ENCODE measurements at places on chromosomes 16 and 17.

- no peak for DNase-seq
These were observed 25.3 kb upstream of the CORO6 start for GRCh38 chr17:29648005-29648404.

GRCh38 chr16:54722210-54722676 is 208.4 kb upstream of the IRX5 start:
- no peak for DNase-seq

GRCh38 chr16:86181526-86181925 is 282.6 kb downstream of the IRF8 start:
- DNase-seq: no peak

DNA sequence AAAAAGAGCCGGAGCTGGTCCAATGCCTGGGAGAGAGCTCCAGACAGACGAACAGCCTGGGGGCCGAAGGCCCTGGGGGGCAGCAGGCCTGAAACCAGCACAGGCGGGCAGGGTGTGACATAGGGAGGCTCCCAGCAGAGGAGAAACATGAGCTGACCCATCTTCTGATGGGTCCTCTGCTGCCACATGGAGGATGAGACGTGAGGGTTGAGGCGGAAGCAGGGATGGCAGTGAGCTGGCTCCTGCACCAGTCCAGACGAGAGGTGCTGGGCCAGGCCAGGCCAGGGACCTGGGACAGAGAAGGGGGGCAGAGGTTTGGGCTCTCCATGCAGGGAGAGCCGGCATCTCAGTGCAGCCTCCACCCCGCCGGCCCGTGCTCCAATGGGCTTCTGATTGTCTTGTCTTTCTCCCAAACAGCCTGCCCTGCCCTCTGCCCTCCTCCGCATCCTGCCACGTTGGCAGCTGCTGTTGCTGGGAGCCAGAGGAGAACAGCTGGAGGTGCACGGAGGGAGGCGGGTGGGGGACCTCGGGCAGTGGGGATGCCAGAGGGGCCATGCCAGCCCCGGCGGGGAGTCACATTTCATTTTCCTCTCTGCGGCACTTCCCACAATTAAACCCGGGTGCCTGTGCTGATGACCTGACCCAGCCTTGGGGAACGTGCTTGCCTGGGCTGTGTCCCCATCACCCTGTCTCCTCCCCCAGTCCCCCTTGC is 139.1 kb upstream of the GSE1 start:
- no peak for DNase-seq

GRCh38 chr17:78759203-78759968 is 22.7 kb downstream of the CYTH1 start:
- DNase-seq: peak; percentile 69

DNA sequence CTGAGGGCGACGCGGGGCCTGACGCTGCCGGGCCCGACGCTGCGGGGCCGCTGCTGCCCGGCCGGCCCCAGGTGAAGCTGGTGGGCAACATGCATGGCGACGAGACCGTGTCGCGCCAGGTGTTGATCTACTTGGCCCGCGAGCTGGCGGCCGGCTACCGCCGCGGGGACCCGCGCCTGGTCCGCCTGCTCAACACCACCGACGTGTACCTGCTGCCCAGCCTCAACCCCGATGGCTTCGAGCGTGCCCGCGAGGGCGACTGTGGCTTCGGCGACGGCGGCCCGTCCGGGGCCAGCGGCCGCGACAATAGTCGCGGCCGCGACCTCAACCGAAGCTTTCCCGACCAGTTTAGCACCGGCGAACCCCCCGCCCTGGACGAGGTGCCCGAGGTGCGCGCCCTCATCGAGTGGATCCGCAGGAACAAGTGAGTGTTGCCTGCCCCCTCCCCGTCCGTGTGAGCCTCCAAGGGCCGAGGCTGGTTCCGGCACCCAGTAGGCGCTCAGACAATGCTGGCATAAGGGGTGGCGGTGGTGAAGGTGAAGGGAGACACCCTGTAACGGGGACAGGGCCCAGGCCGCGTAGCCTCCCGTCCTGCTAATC is 676 bp downstream of the CPD start:
- DNase-seq: no peak

DNA sequence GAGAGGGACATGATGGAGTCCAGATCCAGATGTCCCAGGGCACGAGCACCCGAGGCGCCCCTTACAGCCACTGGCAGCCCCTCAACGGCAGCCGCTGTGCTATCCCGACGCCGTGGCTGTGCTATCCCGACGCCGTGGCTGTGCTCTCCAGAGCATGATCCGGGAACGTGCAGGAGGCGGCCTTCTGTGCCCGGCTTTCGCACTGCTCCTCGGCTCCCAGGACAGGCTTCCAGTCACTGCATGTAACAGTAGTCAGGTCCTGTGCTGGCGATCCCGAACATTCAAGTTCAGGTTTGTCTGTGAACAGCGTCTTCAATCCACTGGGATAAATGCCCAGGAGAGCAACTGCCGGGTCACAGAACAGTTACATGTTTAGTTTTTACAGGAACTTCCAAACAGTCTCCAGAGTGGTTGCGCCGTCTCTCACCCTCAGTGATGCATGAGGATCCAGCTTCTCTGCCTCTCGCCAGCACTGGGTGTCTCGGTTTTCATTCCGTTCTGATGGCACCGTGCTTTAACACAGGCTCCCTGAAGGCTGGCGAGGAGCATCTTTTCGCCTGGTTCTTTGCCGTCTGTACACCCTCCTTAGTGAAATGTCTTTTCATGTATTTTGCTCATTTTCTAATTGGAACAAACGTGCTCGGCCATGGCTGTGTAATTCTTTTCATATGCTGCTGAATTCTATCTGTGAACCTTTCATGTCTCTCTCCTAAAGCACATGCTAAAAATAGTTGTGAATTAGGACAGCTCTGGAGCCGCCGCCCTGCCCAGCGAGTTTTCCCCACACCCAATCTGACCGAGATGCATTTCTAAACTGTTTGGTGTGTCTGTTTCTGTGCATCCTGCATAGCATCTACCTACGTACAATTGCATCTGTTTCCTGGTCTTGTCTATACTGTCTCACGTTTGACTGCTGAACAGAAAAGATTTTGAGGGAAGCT is 72.6 kb upstream of the METRNL start:
- no peak for DNase-seq

DNA sequence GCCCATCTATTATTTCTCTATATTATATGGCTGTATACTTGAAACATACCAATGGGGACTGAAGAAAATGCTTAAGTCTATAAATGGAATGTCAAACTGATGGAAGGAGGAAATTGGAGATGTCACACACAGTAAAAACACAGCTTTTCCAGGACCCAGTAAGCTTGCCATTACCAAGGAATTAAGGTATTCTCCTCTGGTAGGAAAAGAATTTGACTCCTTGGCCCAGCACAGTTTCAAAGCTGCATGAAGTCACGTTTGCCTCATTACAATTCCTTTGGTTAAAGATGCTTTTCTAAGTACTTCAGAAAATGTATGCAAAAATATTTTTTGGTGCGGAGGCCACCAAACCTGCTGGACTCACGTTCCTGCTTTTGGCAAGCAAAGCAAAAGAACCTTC is 48.5 kb downstream of the CDH13 start:
- no peak for DNase-seq

- no peak for DNase-seq
These were observed 52.9 kb downstream of the SNX11 start for GRCh38 chr17:48160177-48161081.

- DNase-seq: no peak
These were observed 12.7 kb downstream of the COX4I1 start for GRCh38 chr16:85812031-85812807.

DNA sequence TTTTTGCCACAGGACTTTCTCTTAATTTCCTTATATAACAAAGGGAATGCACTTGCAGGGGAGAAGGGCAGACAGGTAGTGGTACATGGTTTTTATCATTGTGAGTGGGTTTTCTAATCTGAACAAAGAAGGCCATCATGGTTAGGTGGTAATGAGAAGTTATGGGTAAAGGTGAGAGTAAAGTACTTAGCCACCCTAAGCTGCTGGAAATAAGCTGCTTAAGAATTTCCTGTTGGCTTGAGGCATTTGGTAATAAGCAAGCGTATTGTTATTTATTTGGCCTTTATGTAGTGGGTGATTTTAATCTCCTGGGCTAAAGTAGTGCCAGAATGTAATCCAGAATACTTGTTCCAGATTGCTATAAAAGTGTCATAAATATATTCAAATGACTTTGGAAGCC is 27.1 kb downstream of the TAC4 start:
- DNase-seq: no peak

GRCh38 chr16:89334461-89334860 is 117.0 kb downstream of the ZNF778 start:
- DNase-seq: no peak

GRCh38 chr17:46035112-46035818 is 36.2 kb downstream of the STH start:
- DNase-seq: no peak

- no peak for DNase-seq
These were observed 32.1 kb downstream of the ABR start for GRCh38 chr17:1147664-1148063.

- no peak for DNase-seq
These were observed 130.2 kb downstream of the MYO1D start for GRCh38 chr17:32746698-32747097.

DNA sequence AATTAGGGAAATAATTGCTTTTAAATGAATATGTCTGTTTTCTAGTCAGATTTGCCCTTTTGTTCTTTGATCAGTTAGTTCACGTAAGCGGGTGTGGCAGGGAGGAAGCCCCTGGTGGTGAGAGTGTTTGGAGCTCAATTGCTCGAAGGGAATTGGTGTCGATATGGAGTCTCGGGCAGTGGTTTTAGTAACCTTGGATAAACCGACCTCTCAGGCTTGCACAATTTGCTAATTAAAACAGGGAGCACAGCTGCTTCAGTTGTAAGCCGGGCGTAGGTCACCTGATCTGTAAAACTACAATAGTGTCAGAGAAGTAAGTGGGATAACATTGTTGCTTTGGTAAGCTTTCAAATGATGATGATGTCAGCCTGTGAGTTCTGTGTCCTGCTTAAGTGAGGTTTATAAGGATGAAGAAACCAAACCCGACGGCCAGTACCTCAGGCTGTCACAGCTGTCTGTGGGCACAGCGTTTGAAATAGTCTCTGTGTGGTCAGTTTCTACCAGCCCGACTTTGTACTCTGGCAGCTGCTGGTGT is 2.9 kb downstream of the ZNF750 start:
- DNase-seq: no peak

DNA sequence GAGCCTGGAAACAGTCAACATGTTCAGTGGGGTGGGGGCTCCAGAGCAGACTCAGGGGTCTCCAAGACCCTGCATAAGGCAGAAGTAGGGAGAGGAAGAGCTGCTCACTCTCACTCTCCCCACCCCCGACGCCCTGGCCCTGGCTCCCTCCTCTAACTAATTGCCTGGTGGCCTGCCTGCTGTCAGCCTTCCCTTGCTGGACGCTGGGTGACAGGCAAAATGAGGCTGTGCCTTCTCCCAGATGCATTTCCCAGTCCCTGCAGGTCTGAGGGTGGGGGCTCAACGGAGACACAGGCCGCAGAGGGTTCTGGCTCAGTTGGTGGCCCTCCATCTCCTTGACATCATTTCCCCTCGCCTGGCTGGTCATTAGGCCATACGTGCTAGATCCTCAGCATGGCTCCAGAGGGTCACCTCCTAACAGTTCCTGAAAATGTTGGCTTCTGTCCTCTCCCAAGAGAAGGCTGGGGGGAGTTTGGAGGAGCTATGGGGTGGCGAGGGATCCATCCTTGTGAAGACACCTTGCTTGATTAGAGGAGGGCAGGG is 1.4 kb downstream of the FMNL1 start:
- no peak for DNase-seq

DNA sequence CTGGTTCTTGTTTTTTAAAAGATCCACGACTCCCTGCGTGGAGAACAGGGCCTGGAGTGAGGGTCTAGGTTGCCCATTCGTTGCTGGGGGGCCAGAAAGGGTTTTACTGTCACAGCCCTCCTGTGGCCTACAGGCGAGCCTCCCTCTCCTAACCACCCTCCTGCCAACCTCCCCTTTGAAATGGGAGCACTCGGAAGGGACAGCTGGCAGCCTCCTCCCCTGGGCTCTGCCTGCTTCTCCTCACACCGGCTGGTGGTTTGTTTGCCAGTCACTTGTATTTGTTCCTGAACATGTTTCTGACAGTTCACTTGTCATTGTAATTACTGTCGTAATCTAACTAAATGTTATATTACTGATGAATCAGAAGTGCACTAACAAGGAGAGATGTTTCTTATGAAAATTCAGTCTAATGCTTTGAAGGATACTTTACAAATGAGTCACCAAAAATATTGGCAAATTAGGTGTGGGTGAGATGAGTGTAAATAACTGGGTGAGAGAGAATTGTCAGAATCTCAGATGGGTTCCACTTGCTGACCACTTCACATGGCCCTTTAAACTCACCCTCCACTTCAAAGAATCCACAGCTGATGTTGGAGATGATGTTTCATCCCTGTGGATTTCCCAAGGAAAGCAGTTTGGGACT is 2.7 kb upstream of the SPPL2C start:
- DNase-seq: no peak

GRCh38 chr17:45096141-45096540 is 35.0 kb downstream of the NMT1 start:
- no peak for DNase-seq

GRCh38 chr17:18187226-18187625 is 3.6 kb downstream of the ALKBH5 start:
- no peak for DNase-seq

DNA sequence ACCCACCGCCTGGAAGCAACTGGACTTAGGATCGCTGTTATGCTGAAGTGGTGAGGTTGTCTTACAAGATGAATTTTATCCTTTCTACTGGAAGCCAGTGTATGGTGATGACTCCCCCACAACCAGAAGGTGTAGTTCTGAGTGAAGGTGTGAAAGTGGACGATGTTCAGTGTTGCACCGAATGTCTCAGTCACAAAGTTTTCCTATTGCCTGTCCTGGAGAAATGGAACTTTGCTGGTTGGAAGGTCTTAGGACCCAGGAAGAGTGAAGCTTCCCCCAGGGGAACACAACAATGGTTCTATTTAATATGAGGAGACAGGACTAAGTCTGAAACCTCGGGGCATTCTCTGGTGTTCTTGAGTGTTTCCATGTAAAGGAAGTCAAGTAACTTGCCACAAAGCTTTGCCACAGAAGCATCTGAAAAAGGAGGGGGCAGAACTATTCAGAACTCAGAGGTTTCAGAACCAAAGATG is 44.2 kb downstream of the USP22 start:
- DNase-seq: no peak

- DNase-seq: peak; percentile 21
These were observed 27.1 kb upstream of the IL21R start for GRCh38 chr16:27374804-27375425.

DNA sequence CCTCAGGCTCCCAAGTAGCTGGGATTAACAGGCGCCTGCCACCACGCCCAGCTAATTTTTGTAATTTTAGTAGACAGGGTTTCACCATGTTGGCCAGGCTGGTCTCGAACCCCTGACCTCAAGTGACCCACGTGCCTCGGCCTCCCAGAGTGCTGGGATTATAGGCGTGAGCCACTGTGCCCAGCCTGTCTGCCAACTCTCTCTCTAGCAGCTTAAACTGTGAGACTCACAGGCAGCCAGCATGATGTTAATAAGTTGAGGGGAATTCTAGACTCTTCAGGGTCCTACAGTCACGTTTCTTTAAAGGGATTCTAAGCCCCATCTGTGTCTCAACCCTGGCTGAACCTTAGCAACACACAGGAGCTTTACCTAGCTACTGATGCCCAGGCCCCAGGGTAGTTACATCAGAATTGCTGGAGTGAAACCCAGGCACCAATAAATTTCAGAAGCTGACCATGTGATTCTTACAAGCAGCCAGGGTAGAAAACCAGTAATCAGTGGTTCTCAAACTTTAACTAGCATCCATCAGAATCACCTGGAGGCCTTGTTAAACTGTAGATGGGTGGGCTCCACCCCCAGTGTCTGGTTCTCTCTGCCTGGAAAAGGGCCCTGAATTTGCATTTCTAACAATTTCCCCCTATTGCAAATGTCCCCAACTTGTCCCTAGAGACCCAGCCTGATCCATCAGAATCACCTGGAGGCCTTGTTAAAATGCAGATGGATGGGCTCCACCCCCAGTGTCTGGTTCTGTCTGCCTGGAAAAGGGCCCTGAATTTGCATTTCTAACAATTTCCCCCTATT is 30.7 kb downstream of the GPRC5B start:
- no peak for DNase-seq

Measured in stimulated activated CD8-positive, alpha-beta memory T cell treated with anti-CD3 and anti-CD28 coated beads, Interleukin-15, amount 100 ng/mL, for 1 hour (primary cell).